ENCODE measurements at places on chromosomes 3 and 15.

DNA sequence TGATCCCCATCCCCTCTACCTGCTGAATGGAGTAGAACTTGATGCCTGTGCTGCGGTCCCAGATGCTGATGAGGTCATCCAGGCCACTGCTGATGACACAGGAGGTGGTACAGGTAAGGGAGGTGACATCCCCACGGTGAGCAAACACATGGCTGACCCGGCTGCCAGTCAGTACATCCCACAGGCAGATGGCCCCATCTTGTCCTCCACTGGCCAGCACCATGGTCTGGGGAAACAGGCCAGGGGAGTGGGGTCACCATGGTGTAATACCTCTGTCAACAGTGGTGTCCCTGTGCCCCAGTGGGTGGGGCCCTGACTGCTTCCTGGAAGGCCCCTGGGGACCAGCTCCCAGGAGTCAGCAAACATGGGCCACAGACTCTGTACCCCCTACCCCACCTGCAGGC lies 33.3 kb downstream of the PTPN23 start:
- DNase-seq, result no peak

DNA sequence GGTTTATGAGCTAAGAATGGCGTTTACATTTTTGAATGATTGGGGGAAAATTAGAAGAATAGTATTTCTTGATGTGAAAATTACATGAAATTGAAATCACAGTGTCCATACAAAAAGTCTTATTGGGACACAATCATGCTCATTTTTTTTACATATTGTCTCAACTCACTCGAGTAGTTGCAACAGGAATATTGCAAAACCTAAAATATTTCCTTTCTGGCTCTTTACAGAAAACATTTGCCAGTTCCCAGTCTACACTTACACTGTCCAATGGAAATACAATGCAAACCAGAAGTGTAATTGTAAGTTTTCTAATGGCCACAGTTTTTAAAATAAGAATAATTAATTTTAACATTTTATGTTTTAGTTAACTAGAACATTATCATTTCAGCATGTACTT lies 137.8 kb downstream of the SAMMSON start:
- DNase-seq, result no peak

- no peak for DNase-seq
Observed at GRCh38 chr15:74055804-74056203, 26.5 kb downstream of the GOLGA6A start.

DNA sequence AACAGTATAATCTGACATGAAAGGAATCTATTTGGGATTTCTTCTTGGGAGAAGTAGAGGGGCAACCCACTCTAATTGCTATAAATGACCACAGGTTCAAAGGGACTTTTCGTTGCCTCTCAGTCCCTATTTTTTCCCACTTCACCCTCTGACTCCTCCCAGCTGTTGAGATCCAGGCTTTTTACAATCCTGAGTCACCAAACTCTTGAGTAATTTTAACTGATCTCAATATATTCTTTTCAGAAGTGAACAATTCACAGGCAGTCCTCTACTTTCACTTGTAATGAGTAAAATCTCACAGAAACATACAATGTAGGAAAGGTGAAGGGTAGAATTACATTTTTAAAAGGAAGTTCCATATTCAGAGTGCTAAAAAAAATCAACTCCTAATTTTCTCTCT lies 44.6 kb downstream of the EIF4E3 start:
- DNase-seq, result no peak

DNA sequence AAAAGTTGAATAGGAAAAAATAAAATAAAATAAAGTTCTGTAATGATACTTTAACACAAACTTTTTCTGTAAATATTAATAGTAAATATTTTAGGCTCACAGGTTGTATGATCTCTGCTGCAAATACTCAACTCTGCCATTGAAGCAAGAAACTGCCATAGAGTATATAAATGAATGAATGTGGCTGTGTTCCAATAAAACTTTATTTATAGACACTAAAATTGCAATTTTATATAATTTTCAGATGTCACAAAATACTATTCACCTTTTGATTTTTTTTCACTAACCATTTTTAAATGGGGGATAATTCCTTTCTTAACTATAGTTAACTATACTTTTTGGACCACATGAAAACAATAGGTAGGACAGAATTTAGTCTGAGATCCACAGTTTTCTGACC lies 16.0 kb downstream of the EIF1B start:
- no peak for DNase-seq

GRCh38 chr3:133692759-133693158 lies 31.0 kb upstream of the TOPBP1 start:
- no peak for DNase-seq

DNA sequence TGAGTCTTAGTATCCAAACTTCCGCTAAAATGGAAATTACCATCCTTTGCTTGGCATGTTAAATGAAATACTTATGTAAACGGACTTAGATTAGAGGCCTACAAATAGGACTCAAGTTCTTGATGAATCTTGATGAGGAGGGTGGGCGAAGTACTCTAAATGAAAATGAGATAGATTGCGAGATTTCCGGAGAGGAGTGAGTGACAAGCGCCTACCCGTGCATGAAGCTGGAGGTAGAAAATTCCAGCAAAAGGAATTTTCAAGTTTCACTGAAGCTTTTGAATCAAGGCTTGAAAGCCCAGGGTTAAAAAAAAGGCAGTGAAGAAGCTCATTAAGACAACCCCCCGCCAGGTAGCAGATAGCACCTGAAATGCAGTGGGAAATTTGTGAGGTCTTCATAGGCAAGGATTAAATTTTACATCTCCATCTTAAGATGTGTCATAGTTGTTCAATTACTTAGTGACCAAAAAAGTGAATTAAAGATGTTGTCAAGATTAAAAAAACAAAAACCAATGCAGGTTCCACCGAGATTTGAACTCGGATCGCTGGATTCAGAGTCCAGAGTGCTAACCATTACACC lies 655 bp upstream of the RAB11A start:
- no peak for DNase-seq

GRCh38 chr15:39358441-39359041 lies 222.3 kb upstream of the THBS1 start:
- no peak for DNase-seq

- DNase-seq, result no peak
Observed at GRCh38 chr3:188299068-188299467, 145.1 kb downstream of the LPP start.

DNA sequence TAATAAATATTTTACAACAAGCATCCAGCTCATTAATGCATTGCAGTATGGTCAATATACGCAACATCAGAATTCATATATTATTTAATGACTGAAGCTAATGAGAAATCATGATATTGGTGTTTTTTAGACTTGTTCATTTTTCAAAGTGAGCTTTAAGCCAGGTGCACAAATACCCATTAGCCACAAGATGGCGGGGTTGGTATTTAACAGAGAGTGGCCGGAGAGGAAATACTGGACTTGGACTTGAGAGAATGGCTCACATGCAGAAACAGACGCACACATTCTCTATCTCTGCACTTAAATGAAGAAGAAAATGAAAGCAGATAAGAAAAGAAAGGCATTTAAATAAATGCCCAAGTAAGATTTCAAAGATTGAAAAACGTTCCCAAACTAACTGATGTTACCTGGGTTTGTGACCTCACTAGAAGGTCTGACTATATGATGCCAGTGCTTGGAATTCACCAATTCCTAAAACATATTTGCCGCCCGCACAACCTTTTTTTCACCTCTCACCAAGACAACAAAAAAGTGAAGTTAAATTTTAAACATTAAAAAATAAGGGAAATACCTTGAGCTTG lies 21.2 kb upstream of the CRBN start:
- DNase-seq, result no peak

GRCh38 chr3:69182588-69183316 lies 60.4 kb upstream of the LMOD3 start:
- DNase-seq, result no peak

DNA sequence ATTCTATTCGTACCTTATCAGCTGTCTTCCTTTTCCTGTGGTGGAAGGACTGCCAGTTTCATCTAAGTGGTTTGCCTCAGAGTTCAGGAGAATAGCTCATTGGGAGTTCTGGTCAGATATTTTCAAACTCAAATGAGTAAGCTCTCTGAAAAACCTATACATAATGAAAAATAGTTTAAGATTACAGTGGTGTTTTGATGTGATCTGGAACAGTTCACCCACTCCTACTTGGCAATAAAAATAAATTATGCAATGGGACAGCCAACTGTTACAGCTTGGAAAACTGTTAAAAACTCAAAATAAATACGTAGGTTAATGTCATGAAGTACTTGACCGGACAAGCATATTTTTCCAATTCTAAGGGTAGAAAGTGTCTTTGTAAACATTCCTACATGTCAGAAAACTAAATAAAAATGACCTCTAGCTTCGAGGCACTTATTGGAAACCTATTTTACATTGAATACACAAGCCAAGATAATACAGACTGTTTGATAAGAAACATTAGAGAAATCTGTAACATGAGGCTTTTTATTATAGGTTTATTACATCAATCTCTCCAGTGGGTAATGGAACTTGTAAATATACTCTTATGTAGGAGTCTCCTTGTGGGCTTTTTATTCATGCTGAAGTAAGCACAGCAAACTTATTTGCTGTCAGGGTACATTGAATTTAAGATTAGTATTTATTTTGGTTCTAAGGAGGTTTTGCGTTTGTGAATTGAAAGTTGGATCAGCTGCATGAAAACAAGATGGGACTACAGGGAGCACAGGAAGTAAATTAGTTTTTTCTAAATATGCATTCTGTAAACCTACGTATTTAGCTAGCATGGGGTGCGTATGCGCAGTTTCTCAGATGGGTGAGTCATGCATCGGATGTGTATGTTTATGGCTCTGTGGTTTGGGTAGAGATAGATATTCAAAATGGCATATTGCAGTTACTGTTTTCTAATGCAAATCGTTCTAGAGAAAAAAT lies 453.1 kb downstream of the IL5RA start:
- DNase-seq, result no peak

DNA sequence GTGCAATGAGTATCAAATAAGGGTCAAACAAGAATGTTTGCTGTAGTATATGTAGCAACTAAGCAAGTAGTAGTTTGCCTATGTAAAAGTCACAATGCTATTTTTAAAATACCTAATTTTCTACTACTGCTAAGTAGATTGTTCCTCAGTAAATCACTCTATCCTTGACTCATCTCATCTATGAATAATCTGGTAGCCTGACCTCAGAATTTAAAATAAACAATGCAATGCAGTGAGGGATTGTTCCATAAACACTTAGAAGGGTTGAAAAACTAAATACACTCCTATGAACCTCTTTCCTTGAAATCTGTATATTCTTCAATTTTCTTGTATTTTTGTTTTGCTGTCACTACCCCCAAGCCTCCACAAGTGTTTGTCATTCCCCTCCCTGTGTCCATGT lies 253.3 kb downstream of the TBC1D5 start:
- no peak for DNase-seq

GRCh38 chr3:56459719-56460118 lies 8.5 kb downstream of the ERC2 start:
- no peak for DNase-seq

DNA sequence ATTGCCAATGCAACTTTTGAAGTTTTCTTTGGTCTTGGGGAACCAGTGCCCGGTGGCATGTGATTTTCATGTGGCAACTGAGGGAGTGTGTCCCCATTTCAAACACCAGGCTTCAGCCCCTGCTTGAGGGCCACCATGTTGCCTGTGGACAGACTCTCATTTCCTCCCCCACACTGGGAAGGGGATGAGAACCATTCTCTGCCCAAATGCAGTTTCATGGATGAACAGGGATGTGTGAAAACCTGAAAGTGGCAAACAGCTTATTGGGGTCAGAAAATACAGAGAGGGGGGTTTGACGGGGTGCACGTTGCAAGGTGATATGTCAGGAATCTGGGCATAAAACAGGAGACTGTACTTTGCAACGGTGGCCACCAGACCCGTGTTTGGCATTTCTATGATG lies 6.3 kb downstream of the FAM107A start:
- DNase-seq, result no peak

- no peak for DNase-seq
Observed at GRCh38 chr3:100075851-100076730, 38.2 kb downstream of the FILIP1L start.

- DNase-seq, result no peak
Observed at GRCh38 chr3:28590860-28591259, 242.2 kb upstream of the AZI2 start.

DNA sequence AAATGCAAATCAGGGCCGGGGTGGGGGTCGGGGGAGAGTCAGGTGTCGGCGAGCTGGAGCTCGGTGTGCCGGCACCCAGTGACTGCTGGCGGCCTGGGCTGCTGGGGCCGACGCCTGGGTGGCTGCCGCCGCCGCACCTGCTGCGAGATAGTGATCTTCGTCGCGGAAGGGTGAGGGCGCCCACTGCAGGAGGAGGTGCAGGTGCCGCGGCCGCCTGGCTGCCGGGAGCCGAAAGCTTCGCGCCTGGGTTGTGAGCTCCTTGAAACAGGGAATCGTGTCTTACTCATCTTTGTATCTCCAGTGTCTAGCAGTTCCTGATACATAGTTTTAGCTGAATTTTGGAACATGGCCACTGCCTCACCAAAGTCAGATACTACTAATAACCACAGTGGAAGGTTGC lies 64.0 kb upstream of the CPOX start:
- DNase-seq, result peak; percentile 35

DNA sequence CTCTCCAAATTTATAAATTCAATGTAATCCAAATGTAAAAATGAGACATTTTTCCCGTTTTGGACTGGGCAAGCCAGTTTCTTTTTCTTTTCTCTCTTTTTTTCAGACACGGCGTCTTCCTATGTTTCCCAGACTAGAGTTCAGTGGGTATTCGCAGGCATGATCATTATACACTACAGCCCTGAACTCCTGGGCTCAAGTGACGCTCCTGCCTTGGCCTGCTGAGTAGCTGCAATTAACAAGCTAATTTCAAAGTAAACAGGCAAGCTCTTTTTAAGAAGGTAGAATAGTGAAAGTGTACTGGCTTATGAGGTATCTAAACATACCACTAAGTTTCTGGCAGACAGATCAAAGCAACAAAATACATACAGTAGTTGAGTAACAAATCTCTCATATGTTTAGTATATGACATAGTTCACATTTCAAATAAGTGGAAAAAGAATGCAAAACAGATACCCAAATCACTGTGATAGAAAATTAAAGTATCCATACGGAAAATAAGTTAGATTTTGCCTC lies 13.5 kb downstream of the HIGD1A start:
- no peak for DNase-seq

DNA sequence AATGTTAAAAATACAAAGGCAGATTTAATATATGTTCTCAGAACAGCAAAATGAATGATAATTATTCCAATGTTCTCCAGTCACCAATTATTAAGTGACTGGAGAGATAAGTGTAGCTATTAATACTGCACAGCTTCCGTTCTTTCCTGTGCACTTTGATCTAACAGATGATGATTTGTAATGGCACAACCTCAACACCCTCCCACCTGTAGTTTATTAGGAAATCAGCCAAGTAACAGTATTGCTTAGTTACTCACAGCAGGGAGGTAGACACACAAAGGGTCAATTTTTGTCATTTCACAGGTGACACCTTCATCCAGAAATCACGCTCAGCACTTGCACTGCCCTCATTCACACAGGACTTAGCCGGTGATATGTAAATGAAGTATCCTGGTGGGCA lies 688.1 kb downstream of the EPHA3 start:
- DNase-seq, result no peak

GRCh38 chr15:66138892-66139590 lies 114.5 kb downstream of the MEGF11 start:
- no peak for DNase-seq
